Skin of body (tissue), 3 donors: ENCODE measurements at places on chromosomes 3 and 15. TPM values are rescaled to one million over a fixed set of nuclear protein-coding genes. Genes with fewer than 3 reads are reported as not detected.

Gene PPP4R2
- 75.8 TPM for total RNA-seq

Gene TRAIP
- total RNA-seq = 2.8 TPM

Gene ALG1L2
- not detected for total RNA-seq

Gene NEK10
- 5.0 TPM for total RNA-seq

Gene ANKUB1
- total RNA-seq = not detected

Gene ARHGEF26
- 13.8 TPM for total RNA-seq

Gene EHHADH
- 4.3 TPM for total RNA-seq

Gene PLA2G4E
- total RNA-seq = 33.8 TPM
